ENCODE measurements at places on chromosomes 2 and 18.

DNA sequence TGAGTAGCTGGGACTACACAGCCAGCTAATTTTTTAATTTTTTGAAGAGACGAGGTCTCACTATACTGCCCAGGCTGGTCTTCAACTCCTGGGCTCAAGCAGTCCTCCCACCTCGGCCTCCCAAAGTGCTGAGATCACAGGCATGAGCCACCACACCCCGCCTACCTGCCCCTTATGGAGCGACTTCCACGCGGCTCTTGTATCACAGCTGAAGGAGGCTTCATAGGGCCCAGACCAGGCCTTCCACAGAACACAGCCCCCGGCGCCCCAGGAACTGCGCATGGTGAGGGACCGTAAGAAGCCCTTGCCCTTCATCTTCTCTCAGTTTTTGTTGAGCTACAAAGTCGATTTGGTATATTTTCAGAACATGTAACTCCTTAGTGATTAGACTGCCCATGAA is 220.3 kb downstream of the KLHL29 start:
- no peak for DNase-seq

DNA sequence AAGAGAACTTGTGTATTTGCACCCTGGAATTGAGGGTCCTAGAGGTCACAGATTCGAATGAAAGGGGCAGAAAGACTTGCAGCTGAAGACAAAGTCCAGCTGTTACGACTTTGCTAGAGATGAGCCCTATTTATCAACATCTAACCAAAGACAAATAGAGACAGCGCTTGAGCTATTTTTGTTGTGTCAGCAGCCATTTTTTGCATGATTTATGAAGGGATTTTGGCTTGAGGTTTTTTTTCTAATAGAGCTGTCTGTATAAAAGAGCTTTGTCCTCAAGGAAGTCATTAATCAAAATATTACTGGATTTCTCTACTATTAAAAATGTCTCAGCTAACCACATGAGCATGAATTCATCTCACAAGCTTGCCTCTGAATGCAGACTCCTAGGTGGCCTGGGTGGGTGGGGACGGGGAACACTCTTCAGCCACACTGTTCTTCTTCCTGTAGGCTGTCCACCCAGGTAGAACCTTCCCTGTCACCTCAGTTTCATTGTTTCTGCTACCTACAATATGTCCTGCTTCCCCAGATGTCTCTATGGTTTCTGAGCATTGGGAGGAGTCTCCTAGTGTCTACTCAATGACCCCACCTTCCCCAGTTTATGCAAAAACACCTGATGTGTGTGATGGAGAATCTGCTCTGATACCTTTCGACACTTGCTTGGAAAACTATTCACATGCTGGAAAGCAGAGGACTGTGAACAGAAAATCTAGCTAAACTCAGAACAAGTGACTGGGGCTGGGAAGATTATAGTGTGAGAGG is 7.2 kb upstream of the CD226 start:
- DNase-seq: no peak

DNA sequence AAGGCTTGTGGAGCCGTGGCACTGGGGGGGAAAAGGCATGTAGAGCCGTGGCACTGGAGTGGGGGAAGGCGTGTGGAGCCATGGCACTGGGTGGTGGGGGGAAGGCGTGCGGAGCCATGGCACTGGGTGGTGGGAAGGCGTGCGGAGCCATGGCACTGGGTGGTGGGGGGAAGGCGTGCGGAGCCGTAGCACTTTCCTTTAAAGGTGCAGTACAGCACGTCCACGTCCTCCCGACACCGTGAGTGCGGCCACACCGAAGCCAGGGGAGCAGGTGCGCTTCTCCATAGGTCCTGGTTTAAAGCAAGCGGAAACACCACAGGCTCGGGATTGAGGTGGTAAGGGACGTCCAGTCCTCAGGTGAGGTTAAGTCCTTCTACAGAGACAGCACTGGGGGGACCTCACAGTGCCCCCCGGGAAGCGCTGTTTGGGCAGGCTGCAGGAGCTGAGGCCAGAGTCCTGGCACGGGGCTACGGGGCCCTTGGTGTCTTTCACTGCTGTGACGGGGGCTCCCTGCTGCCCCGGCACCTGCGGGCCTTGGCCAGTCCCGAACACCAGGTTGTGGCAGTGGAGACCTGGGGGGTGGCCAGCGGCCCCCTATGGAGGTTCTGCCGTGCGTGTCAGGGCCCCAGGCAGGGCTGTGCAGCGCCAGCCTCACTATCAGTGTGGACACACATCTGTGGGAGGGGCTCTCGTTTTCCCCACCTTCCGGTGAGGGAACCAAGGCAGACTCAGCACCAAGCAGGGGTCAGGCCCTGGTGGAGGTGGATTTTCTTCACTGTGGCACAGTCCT is 93.0 kb upstream of the CTDP1 start:
- DNase-seq: no peak

DNA sequence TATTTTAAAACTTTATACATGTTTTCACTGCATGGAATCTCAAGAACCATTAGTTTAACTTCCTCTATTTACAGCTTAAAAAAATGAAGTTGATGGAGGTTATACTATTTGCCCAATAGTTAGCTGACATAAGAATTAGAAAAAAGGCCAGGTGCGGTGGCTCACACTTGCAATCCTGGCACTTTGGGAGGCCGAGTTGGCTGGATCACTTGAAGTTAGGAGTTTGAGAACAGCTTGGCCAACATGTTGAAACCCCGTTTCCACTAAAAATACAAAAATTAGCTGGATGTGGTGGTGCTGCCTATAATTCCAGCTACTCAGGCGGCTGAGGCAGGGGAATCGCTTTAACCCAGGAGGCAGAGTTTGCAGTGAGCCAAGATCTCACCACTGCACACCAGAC is 125.1 kb upstream of the CDH19 start:
- DNase-seq: no peak

GRCh38 chr2:68774569-68775271 is 40.1 kb downstream of the ARHGAP25 start:
- DNase-seq: peak; percentile 51

DNA sequence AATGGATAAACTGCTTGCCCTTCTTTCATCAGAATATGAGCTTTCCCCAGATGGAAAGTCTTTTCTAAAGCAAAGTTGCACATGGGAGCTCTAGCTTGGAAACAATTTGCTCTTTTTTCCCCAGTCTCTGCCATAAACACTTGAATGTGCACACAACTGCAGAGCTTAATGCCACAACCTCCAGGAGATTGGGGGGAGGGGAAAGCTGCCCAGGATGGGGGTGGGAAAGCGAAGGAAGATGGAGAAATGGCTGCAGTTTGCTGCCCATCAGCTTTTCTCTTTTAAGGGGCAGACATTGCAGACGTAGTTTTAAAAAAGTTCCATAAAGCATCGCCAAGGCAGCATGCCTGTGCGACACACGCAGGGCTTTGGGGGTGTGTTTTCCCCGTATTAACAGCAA is 1.5 kb downstream of the ACKR3 start:
- DNase-seq: no peak

- DNase-seq: no peak
These were observed 137.9 kb upstream of the CXCR4 start for GRCh38 chr2:136255648-136256461.

- DNase-seq: no peak
These were observed 238.5 kb downstream of the ALPK2 start for GRCh38 chr18:58390399-58390798.

DNA sequence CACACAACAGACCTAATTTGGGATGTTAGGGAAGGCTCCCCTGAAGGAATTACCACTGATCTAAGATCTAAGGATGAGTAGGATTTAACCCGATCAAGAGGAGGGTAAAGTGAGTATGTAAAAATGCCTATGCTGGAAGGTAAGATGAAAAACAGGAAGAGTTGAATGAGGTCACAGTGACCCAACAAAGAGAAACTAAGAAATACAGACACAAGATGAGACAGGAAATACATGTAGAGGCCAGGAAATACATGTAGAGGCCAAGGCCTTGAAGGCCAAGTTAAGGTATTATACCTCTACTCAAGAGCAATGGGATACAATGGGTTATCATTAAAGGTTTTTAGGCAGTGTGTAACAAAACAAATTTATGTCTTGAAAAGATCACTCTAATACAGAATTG is 131.6 kb upstream of the TANK start:
- no peak for DNase-seq

GRCh38 chr2:120289221-120289906 is 36.7 kb downstream of the RALB start:
- no peak for DNase-seq

- DNase-seq: no peak
These were observed 16.0 kb downstream of the FAM178B start for GRCh38 chr2:96970248-96970875.

DNA sequence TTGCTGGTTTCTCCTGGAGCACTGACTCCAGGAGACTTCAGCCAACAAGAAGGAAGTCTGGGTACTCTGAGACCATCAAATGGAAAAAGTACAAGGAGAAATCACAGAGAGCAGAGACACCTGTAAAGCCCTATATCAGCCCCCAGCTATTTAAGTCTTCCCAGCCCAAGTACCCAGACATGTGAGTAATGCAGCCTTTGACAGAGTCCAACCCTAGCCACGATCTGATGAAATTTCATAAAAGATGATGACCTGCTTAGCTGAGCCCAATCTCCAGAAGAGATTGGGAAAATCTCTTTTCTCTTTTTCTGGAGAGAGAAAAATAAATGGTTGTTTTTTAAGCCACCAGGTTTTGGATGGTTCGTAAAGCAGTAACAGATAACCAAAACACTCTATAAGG is 196.6 kb downstream of the NBAS start:
- DNase-seq: no peak

DNA sequence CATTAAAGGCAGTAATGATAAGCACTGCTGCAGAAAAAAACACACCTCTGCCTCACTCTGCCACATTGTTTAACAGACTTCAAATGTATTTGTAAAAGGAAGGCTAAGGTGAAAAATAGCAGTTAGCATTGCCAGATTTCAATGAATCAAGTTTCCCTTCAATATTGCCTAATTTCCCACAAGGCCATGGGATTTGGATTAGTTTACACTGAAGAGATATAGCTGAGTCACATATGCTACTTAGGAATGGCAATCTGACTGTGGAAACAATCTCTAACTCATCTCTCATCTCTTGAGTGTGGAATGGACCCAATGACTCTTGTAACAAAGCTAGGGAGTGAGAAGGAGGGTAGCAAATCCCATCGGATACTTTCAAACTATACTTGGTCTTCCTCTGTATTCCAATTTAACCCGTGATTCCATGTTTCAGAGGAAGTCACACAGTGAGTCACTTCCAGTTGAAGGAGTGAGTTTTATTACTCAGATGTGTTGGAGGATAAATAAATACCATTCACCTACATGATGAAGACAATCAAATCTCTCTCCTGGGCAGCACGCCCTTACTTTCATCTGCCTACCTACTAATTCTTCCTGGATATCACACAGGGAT is 5.1 kb downstream of the B4GALT6 start:
- no peak for DNase-seq

GRCh38 chr2:131046918-131047652 is 46.2 kb downstream of the FAM168B start:
- DNase-seq: no peak

DNA sequence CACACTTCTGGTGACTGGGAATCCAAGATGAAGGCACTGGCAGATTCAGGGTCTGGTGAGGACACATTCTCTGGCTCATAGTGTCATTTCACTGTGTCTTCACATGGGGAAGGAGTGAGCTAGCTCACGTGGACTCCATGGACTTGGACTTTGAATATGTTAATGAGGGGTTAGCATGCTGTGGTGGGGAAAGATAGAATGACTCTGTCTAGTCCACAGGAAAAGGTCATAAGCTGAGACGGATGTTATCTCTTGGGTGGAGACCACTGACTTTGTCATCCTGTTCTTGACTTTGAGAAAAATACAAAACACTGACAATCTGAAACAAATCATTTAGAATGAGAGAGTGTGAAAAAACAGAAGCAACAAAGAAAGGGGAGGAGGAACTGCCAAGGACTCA is 145.9 kb downstream of the PIK3C3 start:
- DNase-seq: no peak

GRCh38 chr18:58009166-58009565 is 34.9 kb upstream of the NEDD4L start:
- no peak for DNase-seq

GRCh38 chr2:189188115-189188805 is 8.7 kb upstream of the COL5A2 start:
- DNase-seq: no peak

- DNase-seq: no peak
These were observed 42.9 kb upstream of the RFX8 start for GRCh38 chr2:101517758-101518271.

DNA sequence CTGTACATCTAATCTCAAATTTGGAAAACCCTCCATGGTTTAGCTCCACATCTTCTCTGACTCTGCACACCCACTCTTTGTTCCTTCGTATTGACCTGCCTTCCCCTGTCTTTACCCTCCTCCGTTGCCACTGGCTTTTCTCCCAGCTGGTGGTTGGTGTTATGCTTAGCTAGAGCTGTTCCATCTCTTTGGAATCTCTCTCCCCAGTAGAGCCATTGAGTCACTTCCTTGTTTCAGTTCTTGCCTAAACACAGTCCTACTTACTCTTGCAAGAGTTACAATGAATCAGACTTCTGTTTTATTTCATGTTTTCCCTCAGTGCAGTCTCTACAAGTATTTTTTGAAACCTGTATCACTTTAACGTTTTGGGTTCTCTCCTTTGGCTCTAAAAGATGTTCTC is 263.9 kb downstream of the LTBP1 start:
- DNase-seq: no peak

GRCh38 chr2:48049371-48049770 is 143.1 kb upstream of the FBXO11 start:
- no peak for DNase-seq

GRCh38 chr2:217254111-217254510 is 394.2 kb upstream of the TNP1 start:
- no peak for DNase-seq

DNA sequence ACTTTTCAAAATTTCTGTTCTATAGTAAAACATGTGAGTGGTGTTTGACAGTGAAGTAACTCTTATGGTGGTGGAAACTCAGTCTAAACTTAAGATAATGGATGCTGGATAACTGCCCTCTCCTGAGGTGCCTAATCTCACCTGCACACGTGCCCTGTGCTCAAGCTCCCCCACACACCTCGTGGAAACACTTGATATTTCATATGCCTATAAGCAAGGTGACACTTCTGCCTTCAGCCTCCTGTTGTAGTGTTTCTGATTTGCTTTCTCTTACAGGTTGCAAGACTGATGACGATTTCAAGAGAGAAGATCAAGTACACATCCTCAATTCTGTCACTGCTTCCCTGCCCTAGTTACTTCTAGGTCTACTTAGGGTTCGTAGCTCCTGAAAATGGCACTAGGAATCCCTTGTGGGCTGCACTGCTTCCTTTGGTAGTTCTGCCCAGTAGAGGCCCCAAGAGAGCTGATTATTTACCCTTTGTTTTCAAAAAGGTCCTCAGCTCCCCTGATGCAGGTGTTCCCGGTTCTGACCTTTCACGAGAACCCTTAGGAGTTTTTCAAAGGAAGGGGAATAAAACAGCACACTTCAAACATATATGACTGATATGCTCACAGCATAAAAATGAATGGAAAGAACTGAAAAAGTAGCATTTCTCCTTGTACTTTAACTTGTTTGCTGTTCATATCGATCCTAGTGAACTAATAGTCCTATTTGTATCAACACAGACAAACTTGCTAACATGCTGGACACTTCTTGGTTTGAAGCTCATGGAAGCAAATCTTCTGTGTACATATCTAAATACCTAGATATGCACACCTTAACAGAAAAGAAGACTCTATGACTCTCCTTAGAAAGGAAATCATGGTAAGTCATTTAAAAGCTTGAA is 6.7 kb downstream of the CAVIN2 start:
- DNase-seq: no peak

Data from central memory CD4-positive, alpha-beta T cell (primary cell).